Tibial artery (tissue), 4 donors: ENCODE measurements at places on chromosomes 3 and 15.

GRCh38 chr3:27642796-27643195, 79.3 kb downstream of the EOMES start:
- no peak for DNase-seq
- H3K4me1 ChIP-seq = no peaks in the 10 kb centered on the region
- no peaks in the 10 kb centered on the region for H3K27me3 ChIP-seq
- H3K36me3 ChIP-seq = no peaks in the 10 kb centered on the region

DNA sequence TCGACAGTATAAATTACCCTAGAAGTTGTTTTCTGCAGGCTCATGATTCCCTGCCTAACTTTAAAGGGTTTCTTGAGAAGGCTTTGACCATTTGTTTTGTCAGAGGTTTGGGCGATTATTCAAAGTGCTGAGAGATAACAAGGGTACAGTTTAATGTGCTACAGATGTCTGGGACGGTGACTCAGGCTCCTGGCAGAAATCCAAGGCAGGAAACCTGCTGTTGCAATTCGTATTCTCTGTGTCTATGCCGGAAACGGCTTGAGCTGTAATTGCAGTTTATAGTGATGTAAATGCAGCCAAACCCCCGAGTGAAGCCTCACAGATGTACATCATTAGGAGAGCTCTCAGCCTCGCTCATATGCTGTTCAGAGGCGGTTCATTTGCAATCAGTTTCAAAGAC, 65.6 kb downstream of the SYNPR start:
- peak; percentile 67 for DNase-seq
- H3K27ac ChIP-seq = no peak overlapping the region
- H3K27me3 ChIP-seq = no peaks in the 10 kb centered on the region

GRCh38 chr3:149388531-149389417, 11.3 kb upstream of the TM4SF1 start:
- H3K27me3 ChIP-seq = no peaks in the 10 kb centered on the region
- H3K36me3 ChIP-seq = no peaks in the 10 kb centered on the region
- peaks cover 4% of the 10 kb centered on the region for H3K4me1 ChIP-seq

DNA sequence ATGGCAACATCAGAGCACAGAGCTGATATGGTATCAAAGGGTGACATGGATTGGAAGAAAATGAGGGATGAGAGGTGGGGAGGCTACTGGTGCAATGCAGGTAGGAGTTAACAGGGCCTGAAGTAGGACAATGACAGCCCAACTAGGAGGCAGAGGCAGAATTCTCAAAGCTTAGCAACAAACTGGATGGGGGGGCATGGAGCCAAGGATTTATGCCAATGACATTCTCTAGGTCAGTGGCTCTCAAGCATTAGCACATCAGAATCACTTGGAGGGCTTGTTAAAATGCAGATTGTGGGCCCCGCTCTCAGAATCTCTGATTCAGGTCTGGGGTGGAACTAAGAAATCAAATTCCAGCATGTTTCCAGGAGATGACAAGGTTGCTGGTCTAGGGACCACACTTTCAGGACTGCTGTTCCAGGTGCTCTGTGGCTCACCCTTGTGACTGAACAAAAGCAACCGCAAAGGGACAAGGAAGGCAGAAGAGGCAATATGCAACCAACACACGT, 98.0 kb upstream of the TNIK start:
- H3K27ac ChIP-seq = no peak overlapping the region
- H3K36me3 ChIP-seq = no peaks in the 10 kb centered on the region
- H3K4me1 ChIP-seq = no peaks in the 10 kb centered on the region
- H3K27me3 ChIP-seq = no peaks in the 10 kb centered on the region
- H3K4me3 ChIP-seq = no peak overlapping the region

GRCh38 chr3:30621576-30621975, 15.2 kb downstream of the TGFBR2 start:
- H3K36me3 ChIP-seq = peaks cover 13% of the 10 kb centered on the region
- no peak overlapping the region for H3K27ac ChIP-seq
- peaks cover 59% of the 10 kb centered on the region for H3K4me1 ChIP-seq
- H3K4me3 ChIP-seq = no peak overlapping the region

DNA sequence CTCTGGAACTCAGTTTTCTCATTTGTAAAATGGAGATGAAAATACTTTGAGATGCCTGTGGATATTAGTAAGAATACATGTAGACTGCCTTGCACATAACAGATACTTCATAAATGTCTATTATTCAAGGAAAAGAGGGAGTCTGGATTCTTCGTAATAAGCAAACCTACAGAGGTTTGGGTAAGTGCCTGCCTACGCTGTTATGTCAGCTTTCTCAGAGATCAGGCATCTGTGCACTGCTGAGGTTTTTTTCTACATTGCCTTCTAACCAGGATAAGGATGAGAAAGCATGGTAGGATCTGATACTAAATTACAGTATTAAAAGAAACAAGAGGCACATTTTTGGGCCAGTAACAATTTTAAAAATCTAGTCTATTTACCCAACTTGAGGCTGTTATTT, 10.9 kb downstream of the MCTP2 start:
- H3K27me3 ChIP-seq = no peaks in the 10 kb centered on the region
- H3K36me3 ChIP-seq = no peaks in the 10 kb centered on the region
- H3K4me3 ChIP-seq = no peak overlapping the region
- no peak overlapping the region for H3K27ac ChIP-seq
- no peak for DNase-seq
- no peaks in the 10 kb centered on the region for H3K4me1 ChIP-seq

GRCh38 chr3:23659274-23659673, 146.5 kb upstream of the UBE2E1 start:
- no peaks in the 10 kb centered on the region for H3K4me1 ChIP-seq
- H3K27ac ChIP-seq = no peak overlapping the region
- DNase-seq = no peak
- no peak overlapping the region for H3K4me3 ChIP-seq

DNA sequence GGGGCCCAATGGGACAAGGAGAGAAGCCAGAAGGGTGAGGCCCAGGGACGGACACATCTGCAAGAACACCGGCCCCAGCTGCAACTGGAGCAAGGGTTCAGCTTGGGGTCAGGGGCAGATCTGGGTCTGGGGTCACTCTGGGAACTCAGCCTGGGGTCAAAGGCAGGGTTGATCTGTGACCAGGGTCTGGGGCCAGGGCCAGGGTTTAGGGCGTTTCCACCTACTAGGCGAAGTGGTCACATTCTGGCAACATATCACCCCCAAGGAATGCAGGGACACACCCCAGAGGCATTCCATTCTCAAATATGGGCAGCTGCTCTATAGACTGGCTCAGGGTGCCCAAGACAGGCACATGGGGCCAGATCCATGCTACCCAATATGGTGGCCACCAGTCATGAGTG, 9.0 kb downstream of the UROC1 start:
- H3K4me1 ChIP-seq = no peaks in the 10 kb centered on the region
- no peak overlapping the region for H3K27ac ChIP-seq
- H3K4me3 ChIP-seq = no peak overlapping the region
- H3K27me3 ChIP-seq = no peaks in the 10 kb centered on the region
- no peaks in the 10 kb centered on the region for H3K36me3 ChIP-seq
- no peak for DNase-seq

GRCh38 chr15:95464509-95464908, 866.0 kb upstream of the NR2F2 start:
- H3K27ac ChIP-seq = peak overlapping the region; percentile 65
- no peaks in the 10 kb centered on the region for H3K36me3 ChIP-seq
- H3K4me1 ChIP-seq = peaks cover 8% of the 10 kb centered on the region
- no peaks in the 10 kb centered on the region for H3K27me3 ChIP-seq
- H3K4me3 ChIP-seq = no peak overlapping the region
- DNase-seq = no peak

DNA sequence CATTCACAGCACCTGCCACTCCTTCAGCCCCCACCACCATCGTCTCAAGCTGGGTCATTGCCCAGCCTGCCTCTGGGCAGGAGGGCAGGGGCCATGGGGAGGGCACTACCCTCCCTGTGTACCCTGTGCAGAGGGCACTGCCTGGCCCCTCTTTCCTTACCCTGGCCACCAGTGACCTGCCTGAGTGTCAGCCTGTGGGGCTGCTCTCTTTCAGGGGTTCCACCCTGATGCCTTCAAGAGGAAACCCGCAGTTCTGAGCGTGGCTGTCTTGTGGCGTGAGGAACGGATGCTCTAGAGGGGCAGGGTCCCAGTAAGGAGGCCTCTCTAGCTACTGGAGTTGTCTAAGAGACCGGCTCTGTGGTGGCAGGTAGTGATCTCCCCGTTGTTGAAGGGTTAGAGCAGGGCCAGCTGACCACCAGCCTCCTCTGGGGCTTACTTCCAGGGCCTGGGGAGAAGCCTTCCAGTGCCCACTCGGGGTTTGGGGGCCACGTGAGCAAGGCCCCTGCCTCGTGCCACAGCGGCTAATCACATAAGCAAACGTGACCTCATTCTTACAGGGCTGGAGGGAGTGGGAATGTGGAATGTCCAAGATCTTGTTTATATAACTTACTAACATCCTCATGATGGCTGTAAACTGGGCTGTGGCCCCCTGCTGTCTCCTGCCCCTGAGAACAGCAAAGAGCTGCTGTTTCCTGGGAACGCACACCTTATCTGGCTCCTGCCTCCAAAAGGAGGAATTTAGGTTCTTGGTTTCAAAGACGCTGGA, 31.4 kb upstream of the SEC13 start:
- no peak for DNase-seq
- no peak overlapping the region for H3K4me3 ChIP-seq
- H3K36me3 ChIP-seq = no peaks in the 10 kb centered on the region
- H3K27ac ChIP-seq = no peak overlapping the region

DNA sequence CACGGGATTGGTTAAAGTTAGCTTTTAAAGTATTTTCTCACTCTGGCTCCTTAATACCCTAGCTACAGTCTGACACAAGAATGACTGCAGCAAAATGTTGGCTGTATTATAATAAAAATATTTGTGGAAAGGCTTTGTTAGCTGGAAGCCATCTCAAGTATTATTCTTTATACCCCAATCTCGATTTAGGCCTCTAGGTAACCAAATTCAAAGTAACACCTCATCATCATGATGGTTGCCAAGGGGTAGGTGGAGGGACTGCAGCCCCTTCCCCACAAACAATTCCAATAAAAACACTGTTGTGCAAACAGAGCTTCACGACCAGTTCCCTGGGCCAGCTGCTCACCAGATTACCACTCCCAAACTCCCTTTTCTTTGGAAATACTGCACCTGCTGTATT, 759 bp upstream of the GMPS start:
- no peak for DNase-seq
- H3K36me3 ChIP-seq = peaks cover 4% of the 10 kb centered on the region
- H3K27me3 ChIP-seq = no peaks in the 10 kb centered on the region
- H3K27ac ChIP-seq = peak overlapping the region; percentile 99

DNA sequence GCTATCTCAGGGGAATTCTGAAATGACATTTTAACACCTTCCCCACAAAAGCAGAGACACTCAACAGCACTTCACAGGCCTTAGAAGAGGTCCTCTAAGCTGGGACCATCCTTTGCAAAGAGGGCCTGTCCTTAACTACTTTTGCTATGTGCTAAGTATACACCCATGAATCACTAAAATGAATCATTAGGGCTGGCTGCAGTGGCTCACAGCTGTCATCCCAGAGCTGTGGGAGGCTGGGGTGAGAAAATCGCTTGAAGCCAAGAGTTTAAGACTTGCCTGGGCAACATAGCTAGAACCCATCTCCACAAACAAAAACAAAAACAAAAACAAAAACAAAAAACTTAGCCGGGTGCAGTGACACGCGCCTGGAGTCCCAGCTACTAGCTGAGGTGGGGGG, 53.9 kb upstream of the MELTF start:
- DNase-seq = no peak
- no peaks in the 10 kb centered on the region for H3K36me3 ChIP-seq
- no peak overlapping the region for H3K4me3 ChIP-seq
- H3K27me3 ChIP-seq = no peaks in the 10 kb centered on the region

DNA sequence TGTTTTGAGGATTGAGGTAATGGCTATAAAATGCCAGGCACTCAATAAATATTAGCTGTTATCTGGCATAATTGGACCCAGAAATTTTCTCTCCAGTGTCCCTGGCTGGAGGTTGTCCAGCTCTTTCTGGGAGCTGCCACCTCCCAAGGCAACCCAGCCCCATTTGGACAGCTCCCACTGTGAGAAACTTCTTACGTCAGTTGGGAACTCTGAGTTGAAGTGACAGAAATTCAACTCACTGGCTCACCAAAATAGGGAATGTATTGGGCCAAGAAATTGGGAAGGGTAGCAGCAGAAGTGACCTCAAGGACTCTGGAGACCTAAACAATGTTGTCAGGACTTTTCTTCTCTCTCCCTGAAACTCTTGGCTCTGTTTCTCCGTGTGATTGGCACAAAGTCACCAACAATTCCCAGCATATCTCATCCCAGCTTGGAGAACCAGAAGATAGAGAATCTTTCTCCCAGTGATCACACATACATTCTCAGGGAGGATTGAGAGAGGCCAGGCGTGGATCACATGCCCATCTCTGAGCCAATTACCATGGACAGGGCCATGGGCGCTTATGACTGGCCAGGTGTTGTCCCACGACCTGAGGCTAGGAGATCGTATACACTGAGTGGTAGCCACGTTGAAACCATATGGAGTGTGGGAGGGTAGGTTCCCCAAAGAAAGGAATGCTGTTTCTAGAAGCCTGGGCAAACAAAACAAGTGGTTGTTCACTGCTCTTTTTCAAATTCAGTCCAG, 22.5 kb upstream of the HCN4 start:
- no peak overlapping the region for H3K27ac ChIP-seq
- H3K4me1 ChIP-seq = no peaks in the 10 kb centered on the region
- no peak overlapping the region for H3K4me3 ChIP-seq
- H3K36me3 ChIP-seq = no peaks in the 10 kb centered on the region
- no peak for DNase-seq
- no peaks in the 10 kb centered on the region for H3K27me3 ChIP-seq

DNA sequence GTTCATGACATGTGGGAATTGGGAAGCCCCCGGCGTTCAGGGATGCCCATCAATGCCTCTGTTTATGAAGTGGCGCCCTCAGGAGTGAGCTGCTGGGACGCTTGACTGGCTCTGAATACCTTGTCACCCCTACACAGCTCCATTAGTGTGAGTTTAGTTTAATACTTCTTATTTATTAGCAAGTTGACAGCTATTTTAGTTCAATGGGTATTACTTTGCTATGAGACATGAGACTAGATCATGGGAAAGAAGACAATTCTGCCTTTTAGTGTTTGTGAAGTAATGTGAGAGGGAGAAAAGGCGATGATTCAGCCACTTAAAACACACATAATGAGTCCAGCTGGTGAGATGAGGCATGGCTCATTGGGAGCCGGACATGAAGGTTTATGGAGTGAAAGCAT, 678.5 kb downstream of the NR2F2 start:
- H3K36me3 ChIP-seq = no peaks in the 10 kb centered on the region
- H3K4me1 ChIP-seq = no peaks in the 10 kb centered on the region
- H3K27me3 ChIP-seq = no peaks in the 10 kb centered on the region
- no peak for DNase-seq
- H3K4me3 ChIP-seq = no peak overlapping the region
